ENCODE measurements at places on chromosomes 11 and 22.

- no peak for DNase-seq
Measured at GRCh38 chr11:127789927-127790326, 789.4 kb upstream of the KIRREL3 start.

DNA sequence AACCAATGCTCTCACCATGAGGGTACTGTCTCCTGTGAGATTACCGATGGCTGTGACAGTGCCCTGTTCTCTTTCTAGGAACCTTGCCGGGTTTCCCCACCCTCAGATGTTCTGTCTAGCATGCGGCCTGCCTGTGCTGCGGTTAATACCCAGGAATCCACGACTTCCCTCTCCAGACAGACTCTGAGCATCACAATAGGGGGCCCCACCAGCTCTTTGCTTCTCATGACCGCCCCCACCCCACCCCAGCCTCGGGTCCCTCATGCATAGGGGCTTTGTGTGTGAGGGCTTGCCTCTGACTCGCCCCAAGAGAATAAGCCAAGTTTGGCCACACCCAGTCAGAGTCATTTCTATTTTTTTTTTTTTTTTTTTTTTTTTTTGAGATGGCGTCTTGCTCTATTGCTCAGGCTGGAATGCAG lies 10.3 kb downstream of the PARVG start:
- DNase-seq = no peak

DNA sequence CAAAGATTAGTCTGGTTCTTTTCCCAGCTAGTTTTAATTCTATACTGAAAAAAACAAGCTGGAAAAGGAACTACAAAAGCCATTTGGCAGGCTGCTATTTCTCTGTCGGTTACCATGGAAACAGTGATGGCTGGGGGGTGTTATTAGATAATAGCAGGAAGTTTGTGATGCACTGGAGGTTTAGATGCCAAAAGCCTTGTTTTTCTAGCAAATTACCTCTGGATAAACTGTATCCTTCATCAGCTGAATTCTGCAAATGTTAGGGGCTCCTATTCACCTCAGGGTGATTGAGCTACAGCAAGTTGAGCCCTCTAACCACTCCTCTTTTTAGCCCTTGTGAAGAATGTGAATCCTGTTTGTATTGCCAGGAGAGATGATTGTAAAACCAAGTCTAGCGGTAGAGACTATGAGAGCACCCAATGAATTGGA lies 25.2 kb downstream of the ALKBH3 start:
- no peak for DNase-seq

DNA sequence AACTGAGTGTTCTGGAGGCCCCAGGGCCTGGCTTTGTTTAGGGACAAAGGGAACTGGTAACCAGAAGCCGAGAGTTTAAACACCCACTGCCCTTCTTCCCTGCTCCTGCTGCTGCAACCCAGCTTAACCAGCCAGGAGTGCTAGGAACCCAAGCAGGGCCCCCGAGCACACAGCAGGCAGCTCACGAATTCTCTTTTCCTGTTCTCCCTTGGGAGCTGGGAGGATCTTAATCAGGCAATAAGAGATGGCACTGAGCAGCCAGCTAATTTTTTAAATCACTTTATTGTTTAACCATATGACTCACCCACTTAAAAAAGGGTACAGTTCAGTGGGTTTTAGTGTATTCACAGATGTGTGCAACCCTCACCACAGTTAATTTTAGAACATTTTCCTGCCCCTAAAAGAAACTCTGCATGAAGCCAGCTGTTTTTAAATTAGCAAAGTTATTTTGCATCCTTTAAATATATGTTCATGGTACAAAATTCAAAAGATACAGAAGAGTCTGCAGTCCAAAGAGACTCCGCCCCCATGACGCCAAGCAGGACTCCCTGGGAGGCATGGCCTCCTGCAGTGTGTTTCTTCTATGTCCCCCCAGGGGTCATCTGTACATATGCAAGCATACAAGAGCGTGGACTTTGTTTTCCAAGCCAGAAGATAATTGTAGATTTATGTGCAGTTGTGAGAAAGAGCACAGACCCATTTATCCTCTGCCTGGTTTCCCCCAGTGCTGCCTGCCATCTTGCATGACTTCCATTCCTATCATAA lies 18.9 kb upstream of the PPP6R3 start:
- DNase-seq = no peak

Measured in CD4-positive, alpha-beta T cell treated with Interleukin-17A for 4 hours (primary cell).